ENCODE measurements at places on chromosomes 16 and 17.

GRCh38 chr16:84548971-84549844 is 44.7 kb upstream of the MEAK7 start:
- DNase-seq, result no peak

DNA sequence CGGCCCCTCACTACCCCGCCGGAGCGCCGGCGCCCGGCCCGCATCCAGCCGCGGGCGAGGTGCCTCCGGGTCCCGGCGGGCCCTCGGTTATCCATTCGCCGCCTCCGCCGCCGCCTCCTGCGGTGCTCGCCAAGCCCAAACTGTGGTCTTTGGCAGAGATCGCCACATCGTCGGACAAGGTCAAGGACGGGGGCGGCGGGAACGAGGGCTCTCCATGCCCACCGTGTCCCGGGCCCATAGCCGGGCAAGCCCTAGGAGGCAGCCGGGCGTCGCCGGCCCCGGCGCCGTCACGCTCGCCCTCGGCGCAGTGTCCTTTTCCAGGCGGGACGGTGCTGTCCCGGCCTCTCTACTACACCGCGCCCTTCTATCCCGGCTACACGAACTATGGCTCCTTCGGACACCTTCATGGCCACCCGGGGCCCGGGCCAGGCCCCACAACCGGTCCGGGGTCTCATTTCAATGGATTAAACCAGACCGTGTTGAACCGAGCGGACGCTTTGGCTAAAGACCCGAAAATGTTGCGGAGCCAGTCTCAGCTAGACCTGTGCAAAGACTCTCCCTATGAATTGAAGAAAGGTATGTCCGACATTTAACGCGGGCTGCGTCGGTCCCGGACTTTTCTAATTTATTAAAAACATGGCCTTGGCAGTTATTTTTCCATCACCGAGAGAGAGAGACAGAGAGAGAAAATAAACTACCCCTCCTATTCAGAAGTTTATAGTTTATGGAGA is 2.8 kb downstream of the IRX5 start:
- peak; percentile 46 for DNase-seq

- DNase-seq, result peak; percentile 83
These were observed at the start of gene ZNF771 for GRCh38 chr16:30407102-30407803. Gene ZNF771 (plus strand): TSS chr16:30407606. CDS start chr16:30408054, 448 bp downstream.

DNA sequence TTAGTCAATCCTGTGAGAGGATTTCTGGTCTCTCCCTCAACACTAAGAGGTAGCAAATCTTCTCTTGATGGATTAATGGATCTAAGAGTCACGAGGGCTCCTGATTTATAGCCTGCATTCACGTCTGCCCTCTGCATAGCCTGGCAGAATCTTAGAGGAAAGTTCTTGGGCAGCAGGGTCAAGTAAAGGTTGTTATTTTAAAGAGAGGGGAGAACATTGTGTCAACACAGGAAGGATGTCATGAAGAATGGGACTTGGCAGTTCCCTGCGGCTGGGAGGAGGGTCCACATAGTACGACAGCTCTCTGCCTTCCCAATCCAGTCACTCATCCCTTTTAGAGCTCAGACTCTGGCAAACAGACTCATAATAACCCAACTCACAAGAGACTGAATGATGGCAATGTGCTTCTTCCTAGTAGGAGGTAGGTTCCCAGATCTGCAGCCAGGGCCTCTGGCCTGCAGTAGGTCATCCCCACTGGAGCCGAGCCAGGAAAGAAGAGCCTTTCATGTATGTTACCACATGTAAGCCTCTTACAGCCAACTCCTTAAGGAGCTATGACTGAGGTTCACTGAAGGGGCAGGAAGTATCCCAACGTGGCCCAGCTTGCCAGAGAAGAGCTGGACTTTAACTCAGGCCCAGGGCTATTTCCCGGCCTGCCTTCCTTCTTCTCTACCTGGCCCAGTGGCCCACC is 25.4 kb upstream of the RPTOR start:
- no peak for DNase-seq

- no peak for DNase-seq
These were observed 1017.1 kb upstream of the EEF2KMT start for GRCh38 chr16:6114691-6115090.

DNA sequence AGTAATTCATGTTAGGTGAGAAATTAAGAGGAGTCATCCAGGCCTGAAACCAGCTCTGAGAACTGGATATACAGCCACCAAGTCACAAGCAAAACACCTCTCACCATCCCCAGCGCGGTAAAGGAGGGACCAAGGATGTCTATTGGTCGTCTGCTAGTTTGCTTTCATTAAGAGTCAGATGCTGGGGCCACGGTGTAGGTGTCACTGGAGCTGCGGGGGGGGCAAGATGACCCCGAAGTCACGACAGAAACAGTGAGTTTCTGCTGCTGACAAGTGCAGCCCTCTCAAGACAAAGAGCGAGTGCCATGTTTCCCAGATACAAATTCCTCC is 790 bp downstream of the NCBP3 start:
- peak; percentile 52 for DNase-seq
